ENCODE measurements at places on chromosomes 4 and X. TPM values are rescaled to one million over a fixed set of nuclear protein-coding genes. Genes with fewer than 3 reads are reported as not detected.

Gene CITED1
- 1.0 TPM for total RNA-seq

Gene IL3RA
- not detected for total RNA-seq

Gene NUP62CL
- total RNA-seq, result not detected

Gene HPSE
- total RNA-seq, result not detected

Gene ZNF182
- 1.7 TPM for total RNA-seq

Gene FAM53A
- total RNA-seq, result 2.6 TPM

Data from MG63 (cell line).